Stimulated activated CD8-positive, alpha-beta memory T cell treated with anti-CD3 and anti-CD28 coated beads, Interleukin-7, amount 100 ng/mL, for 24 hours (primary cell): ENCODE measurements at places on chromosomes 4 and X.

DNA sequence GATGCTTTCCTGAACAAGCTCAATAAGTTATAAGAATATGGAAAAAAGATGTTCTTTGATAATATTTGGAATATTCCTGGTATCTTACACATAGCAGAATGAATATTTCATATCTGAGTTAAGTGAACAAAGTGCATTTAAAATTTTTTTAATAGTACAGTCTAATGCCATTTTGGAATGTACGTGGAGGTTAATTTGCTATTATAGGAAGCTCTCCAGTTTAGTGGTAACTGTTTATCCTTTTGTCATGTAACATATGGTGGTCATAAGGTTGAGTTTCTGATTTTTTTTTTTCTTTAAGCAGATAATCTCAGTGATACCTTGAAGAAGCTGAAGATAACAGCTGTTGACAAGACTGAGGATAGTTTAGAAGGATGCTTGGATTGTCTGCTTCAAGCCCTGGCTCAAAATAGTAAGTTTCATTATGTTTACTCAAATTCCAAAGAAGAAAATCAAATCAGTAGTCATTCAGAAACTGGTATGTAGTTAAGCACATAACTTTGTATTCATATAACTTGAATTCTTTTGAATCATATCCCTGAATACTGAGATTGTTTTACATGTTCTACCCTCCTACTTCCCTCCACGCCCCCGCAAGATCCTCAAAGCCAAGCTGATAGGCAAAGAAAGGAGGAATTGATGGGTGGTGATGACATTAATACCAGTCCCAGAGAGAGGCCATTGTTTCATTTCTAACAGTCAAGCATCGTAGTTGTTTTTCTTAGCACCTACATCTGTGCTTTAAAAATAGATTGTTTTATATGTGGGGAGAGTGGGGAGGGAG is 32.1 kb downstream of the RAP1GDS1 start:
- no peak for DNase-seq

DNA sequence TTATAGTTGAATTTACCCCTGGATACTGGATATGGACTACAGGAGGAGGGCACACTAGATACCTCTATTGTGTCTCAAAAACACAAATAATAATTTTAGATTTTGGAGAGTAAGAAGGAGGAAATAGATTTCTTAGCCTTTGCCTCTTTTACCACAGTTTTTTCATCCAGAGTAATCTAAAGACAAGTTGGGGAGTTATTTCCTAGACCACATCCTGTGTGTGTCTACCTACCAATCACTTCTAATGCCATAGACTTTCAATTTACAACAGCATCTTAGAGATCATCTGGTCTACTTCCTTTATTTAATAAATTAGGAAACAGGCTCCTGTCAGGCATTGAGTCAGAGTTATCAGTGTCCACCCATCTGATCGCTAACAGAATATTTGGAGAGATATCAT is 191.5 kb downstream of the EDA start:
- DNase-seq, result no peak

- no peak for DNase-seq
Measured at GRCh38 chr4:146095091-146095690, 80.3 kb upstream of the LSM6 start.

GRCh38 chr4:108051343-108051742 is 61.7 kb downstream of the HADH start:
- DNase-seq, result no peak

- no peak for DNase-seq
Measured at GRCh38 chrX:1316527-1316926, 20.1 kb upstream of the IL3RA start.
